ENCODE measurements at places on chromosomes 16 and 17. TPM values are rescaled to one million over a fixed set of nuclear protein-coding genes. Genes with fewer than 3 reads are reported as not detected.

GDE1 gene
- polyA plus RNA-seq, result 21.7 TPM

SLC13A2 gene
- polyA plus RNA-seq, result not detected

NEUROD2 gene
- polyA plus RNA-seq, result not detected

NOD2 gene
- polyA plus RNA-seq, result not detected

DDX28 gene
- 28.7 TPM for polyA plus RNA-seq

ZC3H7A gene
- polyA plus RNA-seq, result 35.8 TPM

OR3A2 gene
- not detected for polyA plus RNA-seq

RNFT1 gene
- polyA plus RNA-seq, result 20.6 TPM
